ENCODE measurements at places on chromosomes 1 and 21.

DNA sequence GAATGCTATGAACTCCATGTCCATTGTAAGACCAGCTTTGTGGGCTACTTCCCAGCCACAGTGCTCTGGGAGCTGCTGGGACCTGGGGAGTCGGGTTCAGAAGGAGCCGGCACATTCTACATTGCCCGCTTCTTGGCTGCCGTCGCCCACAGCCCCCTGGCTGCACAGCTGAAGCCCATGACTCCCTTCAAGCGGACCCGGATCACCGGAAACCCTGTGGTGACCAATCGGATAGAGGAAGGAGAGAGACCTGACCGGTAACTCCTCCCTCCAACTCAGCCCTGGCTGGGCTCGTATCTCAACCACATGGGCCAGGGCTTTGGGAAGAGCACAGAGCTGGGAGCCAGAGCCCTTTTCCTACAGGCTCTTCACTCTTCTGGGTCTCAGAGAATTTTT, 15.4 kb downstream of the MOV10 start:
- DNase-seq = no peak

DNA sequence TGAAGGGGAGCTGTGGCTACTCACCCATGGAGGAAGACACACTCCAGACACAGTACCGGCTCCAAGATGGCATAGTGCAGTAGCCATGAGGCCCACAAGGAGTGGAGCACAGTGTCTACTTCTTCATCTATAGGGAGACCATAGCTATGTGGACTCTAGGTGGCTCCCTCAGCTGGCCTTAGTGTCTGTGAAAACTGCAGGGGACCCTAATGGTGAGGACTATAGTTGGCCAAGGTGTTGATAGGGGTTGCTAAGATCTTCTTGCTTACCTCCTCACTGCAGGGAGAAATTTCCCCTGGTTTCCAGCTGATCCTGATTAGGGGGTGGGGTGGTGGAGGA, 58.9 kb downstream of the DIPK1A start:
- no peak for DNase-seq

- DNase-seq = no peak
Measured at GRCh38 chr1:93296555-93297154, 49.1 kb upstream of the DR1 start.

DNA sequence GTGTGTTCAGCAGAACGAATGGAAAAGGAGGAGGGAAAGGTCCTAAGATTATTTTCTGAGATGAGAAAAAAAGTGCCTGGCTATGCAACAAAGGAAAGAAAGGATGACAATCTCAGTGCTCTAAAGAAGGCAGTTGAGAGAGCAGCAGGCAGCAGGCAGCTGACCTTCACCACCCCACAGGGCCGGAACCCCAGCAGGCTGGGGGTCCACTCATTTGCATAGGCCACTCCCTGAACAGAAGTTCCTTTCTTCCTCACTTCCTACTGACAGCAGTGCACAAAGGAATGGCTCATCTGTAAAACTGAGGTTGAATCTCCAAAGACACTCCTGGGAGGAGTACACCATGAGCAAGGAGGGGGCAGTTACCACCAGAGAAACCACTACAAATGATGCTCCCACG, 41.4 kb upstream of the TNR start:
- no peak for DNase-seq

DNA sequence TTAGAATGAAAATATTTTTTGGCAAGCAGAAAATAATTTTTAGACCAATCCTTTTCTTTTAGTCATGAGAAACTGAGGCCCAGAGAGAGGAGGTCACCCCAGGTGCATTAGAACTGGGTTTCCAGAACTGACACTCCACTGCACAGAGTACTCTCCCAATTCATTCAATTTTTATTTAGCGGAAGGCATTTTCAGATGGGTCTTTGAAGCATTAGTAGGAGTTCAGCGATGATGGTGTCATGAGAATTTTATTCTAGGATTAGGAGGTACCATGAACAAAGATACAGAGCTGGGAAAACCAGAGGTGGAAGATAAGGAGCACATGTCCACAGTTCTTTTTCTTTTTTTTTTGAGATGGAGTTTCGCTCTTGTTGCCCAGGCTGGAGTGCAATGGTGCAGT, 2.3 kb downstream of the PCSK9 start:
- no peak for DNase-seq
